ENCODE measurements at places on chromosomes 16 and 17.

DNA sequence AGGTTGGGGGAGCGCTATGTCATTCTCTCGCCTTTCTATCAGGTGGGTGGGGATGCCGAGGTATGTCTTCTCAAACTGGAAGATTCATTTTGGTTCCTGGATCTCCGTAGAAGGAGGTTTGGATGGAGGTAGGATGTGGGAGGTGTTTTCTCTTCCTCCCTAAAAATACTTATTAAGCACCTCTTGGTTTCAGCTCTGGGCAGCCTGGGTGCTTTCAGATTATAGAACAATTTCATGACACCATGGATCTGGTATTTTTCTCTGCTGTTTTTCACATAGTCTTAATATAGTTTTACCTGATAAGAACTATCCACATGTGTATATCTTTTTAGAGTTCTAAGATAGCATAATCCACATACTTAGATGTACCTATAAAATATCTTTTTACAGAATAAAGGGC lies 92.9 kb downstream of the YPEL2 start:
- no peak for DNase-seq

GRCh38 chr16:49488740-49489525 lies 115.3 kb downstream of the C16orf78 start:
- no peak for DNase-seq

DNA sequence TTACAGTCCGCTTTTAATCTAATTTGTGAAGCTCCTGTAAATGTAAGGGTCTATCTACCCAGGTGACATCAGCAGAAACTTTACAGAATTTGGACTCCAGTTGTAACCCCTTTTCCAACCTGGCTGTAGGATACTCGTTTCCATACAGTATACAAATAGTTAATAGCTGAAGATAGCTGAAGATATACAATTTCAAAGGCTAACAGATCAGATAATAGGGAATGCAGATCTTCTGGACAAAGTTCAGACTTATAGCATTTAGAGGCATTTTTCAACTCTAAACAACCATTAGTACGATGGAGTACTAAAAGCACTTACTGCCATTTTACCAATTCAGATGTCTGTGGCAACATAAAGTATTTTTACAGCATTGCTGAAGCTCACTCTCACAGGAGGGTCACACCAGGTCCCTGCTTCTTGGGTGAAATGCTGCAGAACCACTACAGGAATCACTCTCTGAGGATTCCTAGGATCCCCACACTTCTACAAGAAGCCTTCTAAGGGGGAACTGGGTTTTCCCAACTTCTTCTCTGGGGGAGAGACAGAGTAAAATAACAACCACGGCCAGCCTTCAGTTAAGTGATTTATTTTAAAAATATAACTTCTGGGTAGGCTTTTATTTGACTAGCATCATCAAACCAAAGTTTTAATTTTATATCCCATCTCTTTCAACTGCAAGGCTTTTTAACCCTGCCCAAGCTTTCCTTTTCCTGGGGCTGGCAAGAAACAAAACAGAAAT lies 2.9 kb downstream of the VEZF1 start:
- DNase-seq: no peak

GRCh38 chr16:1470481-1471251 lies 4.2 kb downstream of the CLCN7 start:
- no peak for DNase-seq

DNA sequence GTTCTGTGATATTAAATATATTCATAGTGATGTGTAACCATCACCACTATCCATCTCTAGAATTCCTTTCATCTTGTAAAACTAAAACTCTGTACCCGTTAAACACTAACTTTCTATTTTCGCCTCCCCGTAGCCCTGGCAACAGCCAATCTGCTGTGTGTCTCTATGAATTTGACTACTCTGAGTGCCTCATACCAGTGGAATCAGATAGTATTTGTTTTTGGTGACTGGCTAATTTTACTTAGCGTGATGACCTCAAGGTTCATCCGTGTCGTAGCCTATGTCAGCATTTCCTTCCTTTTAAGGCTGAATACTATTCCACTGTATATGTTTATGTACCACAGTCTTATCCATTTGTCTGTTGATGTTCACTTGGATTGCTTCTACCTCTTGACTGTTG lies 18.2 kb downstream of the CHD9 start:
- DNase-seq: no peak

- DNase-seq: peak; percentile 6
Observed at GRCh38 chr16:28845293-28845692, 855 bp downstream of the TUFM start.

DNA sequence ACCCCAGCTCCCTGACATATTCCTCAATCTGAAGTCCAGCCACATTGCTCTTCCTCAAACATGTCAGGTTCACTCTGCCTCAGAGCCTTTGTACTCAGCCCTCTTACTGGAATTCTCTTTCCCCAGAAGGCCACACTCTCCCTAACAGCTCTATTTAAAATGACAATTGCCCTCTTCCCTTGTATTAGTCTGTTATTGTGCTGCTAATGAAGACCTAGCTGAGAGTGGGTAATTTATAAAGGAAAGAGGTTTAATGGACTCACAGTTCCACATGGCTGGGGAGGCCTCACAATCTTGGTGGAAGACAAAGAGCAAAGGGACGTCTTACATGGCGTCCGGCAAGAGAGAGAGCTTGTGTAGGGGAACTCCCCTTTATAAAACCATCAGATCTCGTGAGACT lies 46.0 kb downstream of the HS3ST2 start:
- DNase-seq: no peak

- DNase-seq: no peak
Observed at GRCh38 chr17:34902831-34903547, 58.3 kb downstream of the CCT6B start.

GRCh38 chr16:72042157-72042660 lies 12.1 kb upstream of the HP start:
- no peak for DNase-seq

Data from NCI-H1048 (cell line).